Mucosa of descending colon (tissue), 3 donors: ENCODE measurements at places on chromosomes 5 and 9.

DNA sequence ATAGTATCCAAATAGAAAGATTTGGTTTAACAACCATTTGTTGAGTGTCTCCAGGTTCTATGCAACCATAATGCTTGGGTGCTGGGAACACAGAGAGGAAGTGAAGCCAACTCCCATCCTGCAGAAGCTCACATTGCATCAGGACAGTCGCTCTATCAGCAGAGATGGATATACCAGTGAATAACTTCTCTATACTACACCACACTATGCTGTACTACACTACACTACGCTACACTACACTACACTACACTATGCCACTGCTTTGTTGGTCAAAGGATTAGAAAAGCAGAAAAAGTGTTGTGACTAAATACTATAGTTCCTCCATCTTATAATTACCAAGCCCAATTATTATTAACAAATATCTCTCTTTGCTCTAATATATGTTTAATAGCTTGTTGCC is 89.2 kb upstream of the PRRC1 start:
- DNase-seq, result no peak

- no peak for DNase-seq
Observed at GRCh38 chr5:33743099-33743498, 148.7 kb downstream of the ADAMTS12 start.

- no peak for DNase-seq
Observed at GRCh38 chr9:107290619-107291018, 7.5 kb downstream of the RAD23B start.

GRCh38 chr9:38229504-38230155 is 160.6 kb upstream of the SHB start:
- DNase-seq, result no peak

- DNase-seq, result no peak
Observed at GRCh38 chr9:111898331-111899096, 1.9 kb downstream of the UGCG start.

- no peak for DNase-seq
Observed at GRCh38 chr5:62371409-62371808, 32.3 kb downstream of the DIMT1 start.

GRCh38 chr5:160649304-160649703 is 202.7 kb downstream of the ATP10B start:
- DNase-seq, result no peak

- no peak for DNase-seq
Observed at GRCh38 chr5:72325566-72326305, 5.6 kb downstream of the PTCD2 start.

GRCh38 chr9:16361939-16362338 is 508.5 kb downstream of the BNC2 start:
- no peak for DNase-seq

DNA sequence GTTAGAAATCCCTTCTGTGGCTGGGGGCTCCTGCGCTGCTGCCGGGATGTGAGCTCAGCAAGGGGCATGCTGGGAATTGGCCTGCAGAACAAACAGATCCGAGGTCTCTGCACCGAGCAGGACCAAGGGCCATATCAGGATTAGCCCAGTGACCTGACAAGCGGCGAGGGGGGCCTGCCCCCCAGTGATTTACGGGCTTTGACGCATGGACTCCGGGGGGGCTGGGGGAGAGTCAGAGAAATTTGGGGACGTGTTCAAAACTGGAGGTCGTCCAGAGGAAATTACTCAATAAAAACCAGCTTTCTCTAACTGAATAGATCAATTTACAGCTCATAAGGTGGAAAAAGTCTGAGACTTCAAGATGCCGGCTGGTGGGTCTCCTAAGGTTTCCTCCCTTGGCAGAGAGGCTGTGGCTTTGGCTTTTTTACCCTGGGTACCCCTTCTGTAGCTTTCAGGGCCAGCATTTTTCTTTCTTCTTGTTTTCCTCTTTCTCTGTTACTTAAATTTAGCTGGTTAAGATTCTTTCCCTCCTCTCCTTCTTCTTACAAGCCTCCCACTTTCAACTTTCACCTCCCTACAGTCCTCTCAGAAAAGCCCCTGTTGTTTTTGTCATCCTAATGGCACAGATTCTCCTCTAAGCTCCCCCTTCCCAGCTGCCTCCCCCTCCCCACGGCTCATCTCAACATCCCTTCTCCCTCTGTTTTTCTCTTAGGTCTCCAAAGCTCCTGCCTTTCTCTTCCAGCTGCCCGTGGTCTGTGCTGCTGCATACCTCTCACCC is 551.0 kb downstream of the CCDC171 start:
- peak; percentile 16 for DNase-seq

- DNase-seq, result peak; percentile 18
Observed at GRCh38 chr5:10485142-10485795, 43.6 kb downstream of the ROPN1L start.

- DNase-seq, result peak; percentile 40
Observed at GRCh38 chr9:96217294-96217707, 84.7 kb downstream of the HSD17B3 start.

GRCh38 chr5:74257645-74258313 is 382.7 kb downstream of the ENC1 start:
- peak; percentile 85 for DNase-seq

DNA sequence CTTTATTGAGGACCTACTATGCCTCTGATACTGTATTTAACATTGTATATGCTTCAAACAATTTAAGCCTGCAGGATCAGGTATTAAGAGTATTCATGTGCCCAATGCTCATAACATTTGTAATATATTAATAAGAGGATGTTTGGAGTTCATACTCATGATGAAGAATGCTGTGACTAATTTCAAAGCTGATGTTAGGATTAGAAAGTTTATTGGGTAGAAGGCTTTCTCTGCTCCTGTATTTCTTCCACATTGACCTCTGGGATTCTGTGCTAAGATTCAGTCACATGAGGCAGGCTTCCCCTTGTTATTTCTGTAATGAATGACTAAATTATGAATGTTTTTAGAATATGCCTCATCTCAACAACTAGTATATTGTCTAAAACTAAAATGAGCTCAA is 456.4 kb downstream of the NFIB start:
- no peak for DNase-seq

- no peak for DNase-seq
Observed at GRCh38 chr5:111737716-111738115, 19.3 kb downstream of the NREP start.

GRCh38 chr9:130952065-130952762 is 13.2 kb upstream of the FIBCD1 start:
- DNase-seq, result peak; percentile 28

GRCh38 chr9:107948086-107948485 is 458.5 kb upstream of the KLF4 start:
- no peak for DNase-seq

DNA sequence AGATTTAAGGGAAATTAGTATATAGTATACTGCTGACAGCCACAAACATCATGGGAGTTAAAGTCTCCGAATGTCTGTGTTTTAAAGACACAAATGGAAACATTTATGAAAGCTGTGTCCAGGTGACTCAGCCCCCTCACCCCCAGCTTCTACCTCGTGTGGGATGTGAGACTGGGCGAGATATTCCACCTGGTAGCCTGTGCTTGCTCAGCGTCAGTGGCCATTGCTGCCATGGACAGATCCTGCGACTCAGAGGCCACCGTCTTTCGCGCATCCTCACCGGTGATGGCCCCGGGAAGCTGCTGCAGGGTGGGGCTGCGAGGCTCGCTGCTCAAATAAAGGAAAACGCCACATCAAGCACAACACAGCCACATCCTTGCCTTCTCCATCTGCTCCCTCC is 31.2 kb upstream of the EXOC3 start:
- DNase-seq, result no peak

DNA sequence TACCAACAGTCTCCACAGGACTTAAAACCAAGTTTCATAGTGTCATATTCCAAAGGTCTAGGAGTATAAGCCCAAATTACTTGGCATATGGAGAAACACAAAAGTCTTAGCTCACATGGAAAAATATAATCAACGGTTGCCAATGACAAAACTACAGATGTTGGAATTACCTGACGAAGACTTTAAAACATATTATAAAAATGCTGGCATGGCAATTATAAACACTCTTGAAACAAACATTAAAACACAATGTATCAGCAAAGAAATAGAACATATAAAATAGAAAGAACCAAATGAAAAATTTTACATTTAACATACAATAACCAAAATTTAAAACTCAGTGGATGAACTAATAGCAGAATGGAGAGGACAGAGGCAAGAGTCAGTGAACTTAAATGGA is 7.9 kb upstream of the WDR41 start:
- no peak for DNase-seq

DNA sequence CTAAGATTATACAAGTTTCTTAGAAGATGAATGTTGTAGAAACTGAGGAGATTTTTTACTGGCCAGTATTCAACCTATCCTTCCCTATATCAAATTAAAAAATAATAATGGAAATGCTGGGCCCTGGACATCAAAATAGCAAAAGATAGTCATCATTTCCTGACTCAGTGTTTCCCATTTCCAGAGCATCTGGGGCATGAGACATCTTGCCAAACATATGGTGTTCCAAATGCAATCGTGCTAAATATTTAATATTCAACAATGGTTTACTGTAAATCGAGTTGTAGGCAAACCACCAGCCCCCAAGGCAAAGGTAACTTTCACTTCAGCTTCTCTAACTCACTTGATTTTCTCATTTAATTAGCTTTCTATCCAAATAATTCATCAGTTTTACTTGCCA is 152.9 kb downstream of the FRMD3 start:
- no peak for DNase-seq

GRCh38 chr9:124886866-124887492 is 25.0 kb downstream of the ARPC5L start:
- DNase-seq, result no peak

DNA sequence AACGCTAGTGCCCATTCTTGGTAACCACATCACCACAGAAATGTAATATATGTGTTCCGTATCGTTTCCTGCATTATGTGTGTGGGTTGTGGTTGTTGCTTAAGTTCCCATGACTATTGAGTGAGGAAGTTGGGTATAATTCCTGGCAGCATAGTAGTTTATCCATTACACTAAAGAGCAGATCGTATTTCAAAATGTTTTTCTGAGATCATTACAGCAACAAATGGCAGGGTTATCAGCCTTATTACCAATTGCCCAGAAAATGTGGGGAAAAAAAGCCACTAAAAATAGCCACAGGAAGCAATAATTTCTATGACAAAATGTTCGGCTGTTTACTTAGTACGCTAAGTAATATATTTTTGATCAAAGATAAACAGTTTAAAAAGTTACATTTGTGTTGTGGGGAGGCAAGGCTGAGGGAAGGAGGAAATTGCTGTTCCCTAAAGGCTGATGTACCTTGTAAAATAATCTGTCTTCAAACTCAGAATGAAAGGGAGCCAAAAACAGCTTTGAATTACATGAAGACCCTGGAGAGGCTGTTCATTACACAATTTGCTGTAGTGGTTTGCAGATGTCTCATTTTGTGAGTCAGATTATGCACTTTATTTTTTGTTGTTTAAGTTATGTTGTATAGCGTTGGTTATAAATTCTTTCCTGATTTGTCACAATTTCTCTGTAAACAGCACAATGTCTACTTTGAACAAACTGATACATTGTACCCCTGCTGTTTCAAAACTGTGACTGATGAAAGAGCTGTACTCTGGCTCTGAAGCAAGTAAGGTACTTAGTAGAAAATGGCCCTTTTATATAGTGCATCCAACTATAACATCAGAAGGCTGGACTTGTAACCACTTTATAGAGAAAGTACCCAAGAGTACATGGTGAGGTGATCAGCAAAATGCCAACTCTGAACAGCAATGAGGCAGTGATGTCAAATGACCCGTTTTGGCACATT is 1028.5 kb downstream of the NR2F1-AS1 start:
- no peak for DNase-seq

GRCh38 chr9:2163231-2163885 is 148.2 kb downstream of the SMARCA2 start:
- no peak for DNase-seq

DNA sequence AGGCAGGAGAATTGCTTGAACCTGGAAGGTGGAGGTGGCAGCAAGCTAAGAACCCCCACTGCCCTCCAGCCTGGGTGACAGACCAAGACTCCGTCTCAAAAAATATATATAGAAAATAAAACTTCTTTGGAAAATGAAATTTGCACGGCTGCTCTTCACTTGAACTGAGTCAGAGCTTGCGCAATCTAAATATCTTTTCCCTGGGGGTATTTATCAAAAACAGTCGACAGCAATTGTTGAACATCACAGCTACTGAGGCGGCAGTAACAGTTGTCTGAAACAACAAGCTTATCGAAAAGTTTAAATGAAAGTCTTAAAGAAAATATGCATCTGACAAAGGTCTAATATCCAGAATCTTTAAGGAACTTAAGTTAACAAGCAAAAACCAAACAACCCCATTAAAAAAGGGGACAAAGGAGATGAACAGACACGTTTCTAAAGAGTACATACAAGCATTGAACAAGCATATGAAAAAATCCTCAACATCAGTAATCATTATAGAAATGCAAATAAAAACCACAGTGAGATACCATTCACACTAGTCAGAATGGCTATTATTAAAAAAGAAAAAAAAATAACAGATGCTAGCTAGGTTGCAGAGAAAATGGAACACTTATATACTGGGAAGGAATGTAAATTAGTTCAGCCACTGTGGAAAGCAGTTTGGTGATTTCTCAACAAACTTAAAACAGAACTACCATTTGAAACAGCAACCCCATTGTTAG is 153.6 kb upstream of the CDH9 start:
- DNase-seq, result no peak

DNA sequence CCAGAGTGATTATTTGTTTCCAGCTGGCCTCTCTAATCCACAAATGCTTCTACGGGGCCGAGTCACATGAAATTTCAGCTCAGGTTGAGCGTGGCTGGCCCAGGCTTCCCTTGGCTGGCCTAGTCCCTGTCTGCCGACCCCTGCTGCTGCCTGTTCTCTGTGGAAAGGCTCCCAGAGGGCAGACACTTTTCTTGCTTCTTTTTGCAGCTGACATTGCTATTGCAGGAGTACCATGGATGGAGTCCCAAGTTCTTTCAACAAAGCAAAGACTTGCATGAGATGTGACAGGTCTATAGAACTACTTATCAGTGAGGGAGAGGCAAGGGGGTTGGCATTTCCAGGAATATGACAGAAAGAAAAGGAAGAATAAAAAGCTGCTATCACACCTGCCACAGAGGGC is 287.4 kb upstream of the ARRDC3 start:
- no peak for DNase-seq

DNA sequence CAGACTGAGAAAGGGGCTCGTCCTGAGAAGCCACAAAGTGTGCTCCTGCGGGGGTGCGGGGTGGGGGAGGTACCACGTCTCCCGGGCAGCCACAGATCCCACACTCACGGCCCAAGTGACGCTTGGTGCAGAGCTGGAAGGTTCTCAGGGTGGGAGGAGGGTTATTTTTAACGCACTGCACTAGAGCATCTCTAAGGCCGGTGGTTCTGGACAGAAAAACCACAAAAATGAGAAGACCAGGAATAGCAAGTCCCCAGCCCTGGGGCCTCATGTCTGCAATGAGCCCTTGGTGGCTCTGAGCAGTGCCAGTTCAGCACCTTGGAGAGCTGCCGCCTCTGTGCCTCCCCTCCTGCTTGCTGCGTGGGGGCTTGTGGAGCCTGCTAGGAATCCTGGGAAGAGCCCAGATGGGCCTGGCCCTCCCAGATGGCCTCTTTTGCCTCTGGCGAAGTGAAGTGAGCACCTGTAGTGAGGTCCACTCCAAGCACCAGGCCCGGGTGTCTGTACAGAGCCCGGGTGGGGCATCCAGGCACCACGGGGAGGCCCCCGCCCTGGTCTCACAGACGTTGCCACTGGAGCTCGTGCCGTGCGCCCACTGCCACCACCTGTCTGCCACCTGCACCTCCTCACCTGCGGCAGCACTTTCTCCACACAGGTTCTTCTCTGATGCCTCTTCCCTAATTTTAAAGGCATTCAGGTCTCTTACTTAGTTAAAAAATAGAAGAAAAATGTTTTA is 48.9 kb upstream of the CACNA1B start:
- no peak for DNase-seq

GRCh38 chr5:129945028-129945427 is 40.8 kb downstream of the CHSY3 start:
- no peak for DNase-seq

- no peak for DNase-seq
Observed at GRCh38 chr9:98249771-98250170, 5.7 kb downstream of the TBC1D2 start.
